ENCODE measurements at places on chromosomes 3 and 15. TPM values are rescaled to one million over a fixed set of nuclear protein-coding genes. Genes with fewer than 3 reads are reported as not detected.

GRCh38 chr3:155015776-155016436 is 64.2 kb upstream of the MME start:
- DNase-seq = no peak

CD276 gene
- 30.3 TPM for polyA plus RNA-seq

DNA sequence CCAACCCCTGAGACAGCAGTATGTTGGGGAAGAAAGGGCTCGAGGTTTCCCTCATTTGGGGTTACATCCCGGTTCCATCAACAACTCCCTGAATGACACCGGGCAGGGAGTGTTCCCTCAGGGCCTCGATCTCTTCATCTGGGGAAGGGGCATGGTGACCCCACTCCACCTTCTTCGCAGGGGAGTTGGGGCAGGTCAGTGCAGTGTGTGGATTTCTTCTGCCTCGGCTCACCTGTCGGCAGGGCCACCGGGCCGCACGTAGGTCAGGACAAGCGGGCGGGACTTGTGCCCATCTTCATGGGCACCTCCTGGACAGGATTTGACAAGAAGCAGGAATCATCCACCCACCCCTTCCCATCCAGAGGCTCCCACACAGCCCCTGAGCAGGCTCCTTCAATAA is 17.4 kb downstream of the GRIP2 start:
- DNase-seq = no peak

- no peak for DNase-seq
Measured at GRCh38 chr3:69141313-69141712, 18.9 kb upstream of the LMOD3 start.

GRCh38 chr15:62412686-62413085 is 247.6 kb upstream of the C2CD4B start:
- DNase-seq = no peak

CLDN16 gene
- 0.21 TPM for polyA plus RNA-seq

Measured in A549 (cell line).